ENCODE measurements at places on chromosomes 11 and 22.

- DNase-seq: no peak
These were observed 488.5 kb downstream of the SOX6 start for GRCh38 chr11:15867871-15868270.

DNA sequence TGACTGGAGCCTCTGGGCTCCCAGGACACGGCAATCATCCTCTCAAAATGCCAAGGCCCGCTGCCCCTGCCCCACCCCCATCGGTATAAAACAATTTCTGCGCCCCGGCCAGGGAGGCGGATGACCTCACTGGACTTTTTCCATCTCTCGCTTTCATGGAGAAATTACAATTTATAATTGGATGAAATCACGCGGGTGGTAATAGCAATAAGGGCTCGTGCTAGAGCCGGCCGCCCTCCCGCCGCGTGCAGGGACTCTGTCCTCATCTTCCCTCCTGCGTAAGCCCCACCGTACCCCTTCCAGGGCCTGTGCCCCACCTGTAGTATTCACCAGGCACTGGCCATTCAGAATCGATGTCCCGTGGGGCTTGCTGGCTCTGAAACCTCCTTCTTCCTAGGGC lies 64.5 kb downstream of the MACROD1 start:
- DNase-seq: no peak

DNA sequence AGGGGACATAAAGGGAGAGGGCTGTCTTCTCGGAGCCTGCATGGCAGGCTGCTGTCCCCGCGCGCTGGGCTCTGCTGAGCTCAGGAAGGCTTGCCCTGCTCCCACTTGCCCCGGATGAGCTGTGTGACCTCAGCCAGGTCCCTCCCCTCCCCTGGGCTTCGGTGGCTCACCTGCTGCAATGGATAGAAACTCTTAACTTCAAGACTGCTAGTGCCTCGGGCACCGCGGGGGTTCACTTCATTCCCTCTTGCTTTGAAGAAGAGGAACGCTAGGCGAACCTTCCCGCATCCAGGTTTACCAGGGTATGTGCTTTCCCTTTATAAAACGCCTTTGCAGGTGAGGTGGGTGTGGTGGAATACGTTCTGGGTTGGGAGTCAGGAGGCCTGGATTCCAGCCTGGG lies 115.0 kb downstream of the PHF21B start:
- DNase-seq: no peak

GRCh38 chr22:47354668-47355387 lies 592.4 kb downstream of the TBC1D22A start:
- no peak for DNase-seq

DNA sequence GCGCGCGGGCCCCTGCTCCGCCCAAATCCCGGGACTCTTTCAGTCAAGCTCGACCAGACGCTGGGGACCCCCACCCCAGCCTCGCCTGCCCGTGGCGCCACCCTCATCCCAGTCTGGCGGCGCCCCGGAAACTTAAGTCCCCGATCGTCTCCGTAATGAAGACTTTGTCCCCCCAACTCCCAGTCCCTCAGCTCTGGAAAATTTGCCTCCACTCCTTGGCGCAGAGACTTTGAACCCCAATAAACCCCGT lies 348 bp downstream of the PLCB3 start:
- DNase-seq: no peak

- DNase-seq: peak; percentile 90
These were observed 52.4 kb upstream of the CDON start for GRCh38 chr11:126115127-126115495.

DNA sequence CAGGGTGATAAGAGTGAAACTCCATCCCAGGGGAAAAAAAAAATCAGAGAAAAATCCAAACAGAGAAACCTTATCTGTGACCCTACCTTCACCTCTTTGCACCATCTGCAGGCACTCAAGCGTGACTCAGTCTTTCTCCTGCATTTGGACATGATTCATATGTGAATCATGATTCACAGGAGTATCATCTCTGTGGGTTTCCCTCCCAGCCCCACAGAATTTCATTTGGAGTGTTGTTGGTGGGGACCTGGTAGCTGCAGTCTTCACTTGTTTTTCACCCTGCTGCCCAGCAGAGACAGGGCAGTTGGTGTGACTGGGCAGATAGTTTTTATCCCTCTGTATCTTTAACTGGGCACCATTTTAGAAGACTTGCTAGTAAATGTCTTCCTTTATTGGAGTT lies 75.7 kb downstream of the DEPDC5 start:
- no peak for DNase-seq

- no peak for DNase-seq
These were observed 16.4 kb upstream of the OR6M1 start for GRCh38 chr11:123822599-123822998.

DNA sequence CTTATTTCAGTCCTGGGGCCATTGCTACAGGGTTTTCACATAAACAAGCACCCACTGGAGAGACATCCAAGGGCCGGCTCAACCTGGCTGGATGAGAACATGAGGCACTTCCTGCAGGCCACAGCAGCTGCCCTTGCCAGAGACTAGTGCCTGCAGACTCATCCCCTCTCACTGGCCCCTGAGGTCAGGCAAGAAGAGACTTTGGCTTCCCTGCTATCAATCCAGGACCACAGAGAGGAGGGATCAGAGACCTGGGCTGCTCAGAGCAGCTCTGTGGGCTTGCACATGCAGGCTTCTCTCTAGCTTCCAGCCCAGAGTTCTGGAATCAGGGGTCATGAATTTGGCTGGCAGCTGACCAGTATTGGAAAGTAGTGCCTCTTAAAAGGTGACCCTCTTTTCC lies 79.5 kb downstream of the CABIN1 start:
- DNase-seq: no peak

DNA sequence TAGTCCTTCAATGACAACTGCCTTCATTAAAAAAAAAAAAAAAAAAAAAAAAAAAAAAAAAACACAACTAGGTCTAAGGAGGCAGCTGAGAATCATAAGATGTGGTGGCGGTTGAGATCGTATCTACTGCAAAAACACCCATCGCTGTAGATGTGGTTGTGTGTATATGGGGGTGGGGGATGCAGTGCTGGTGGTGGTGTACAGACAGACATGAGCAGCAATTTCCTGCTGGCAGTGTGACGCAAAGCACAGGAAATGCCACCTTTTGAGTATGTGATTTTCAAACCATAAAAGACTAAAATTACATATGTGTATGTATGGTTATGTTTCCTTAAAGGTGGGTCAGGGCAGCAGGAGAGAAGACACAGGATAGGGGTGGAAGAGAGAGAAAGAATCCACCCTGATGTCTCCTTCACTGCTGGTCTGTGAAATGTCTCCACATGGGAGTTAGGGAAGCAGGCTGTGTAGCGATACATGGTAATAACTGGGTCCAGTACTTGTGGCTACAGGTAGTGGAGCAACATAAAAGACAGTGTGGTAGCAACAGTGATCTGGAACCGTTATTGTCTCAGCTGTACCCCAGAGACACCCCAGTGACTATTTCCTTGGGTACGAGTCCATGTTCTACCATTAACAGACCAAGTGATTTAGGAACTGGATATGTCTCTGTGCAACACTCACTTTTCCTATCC lies 57.9 kb downstream of the SYTL2 start:
- DNase-seq: no peak

- no peak for DNase-seq
These were observed 373.9 kb upstream of the FAT3 start for GRCh38 chr11:91850533-91851275.

- no peak for DNase-seq
These were observed 424.4 kb downstream of the TMEM135 start for GRCh38 chr11:87462171-87462570.

DNA sequence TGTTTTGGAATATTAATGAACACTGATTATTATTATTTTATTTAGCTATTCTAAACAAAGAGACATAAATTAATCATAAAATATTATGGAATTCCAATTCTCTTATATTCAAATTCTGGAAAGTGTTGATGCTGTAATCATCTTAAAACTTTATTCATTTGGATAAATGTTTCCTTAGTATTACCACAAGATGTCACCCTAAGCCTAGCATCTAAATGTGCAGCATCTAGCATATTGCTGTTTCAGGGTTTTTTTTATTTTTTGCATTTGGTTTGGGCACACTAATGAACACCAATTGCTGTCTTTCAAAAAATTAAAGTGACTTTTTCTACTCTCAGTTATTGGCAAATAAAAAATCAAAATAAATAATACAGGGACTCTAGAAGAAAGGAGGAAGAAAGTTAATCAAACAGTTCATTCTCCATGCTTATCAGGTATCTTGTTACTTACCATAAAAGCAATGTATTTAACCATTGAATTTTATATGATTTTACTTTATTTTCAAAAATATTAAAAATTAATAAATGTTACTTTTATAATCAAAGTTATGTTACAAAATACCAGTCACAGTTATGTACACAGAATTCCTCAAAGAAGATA lies 31.8 kb downstream of the DLG2 start:
- peak; percentile 9 for DNase-seq

- DNase-seq: no peak
These were observed 16.5 kb downstream of the NAV2 start for GRCh38 chr11:19729141-19729540.

DNA sequence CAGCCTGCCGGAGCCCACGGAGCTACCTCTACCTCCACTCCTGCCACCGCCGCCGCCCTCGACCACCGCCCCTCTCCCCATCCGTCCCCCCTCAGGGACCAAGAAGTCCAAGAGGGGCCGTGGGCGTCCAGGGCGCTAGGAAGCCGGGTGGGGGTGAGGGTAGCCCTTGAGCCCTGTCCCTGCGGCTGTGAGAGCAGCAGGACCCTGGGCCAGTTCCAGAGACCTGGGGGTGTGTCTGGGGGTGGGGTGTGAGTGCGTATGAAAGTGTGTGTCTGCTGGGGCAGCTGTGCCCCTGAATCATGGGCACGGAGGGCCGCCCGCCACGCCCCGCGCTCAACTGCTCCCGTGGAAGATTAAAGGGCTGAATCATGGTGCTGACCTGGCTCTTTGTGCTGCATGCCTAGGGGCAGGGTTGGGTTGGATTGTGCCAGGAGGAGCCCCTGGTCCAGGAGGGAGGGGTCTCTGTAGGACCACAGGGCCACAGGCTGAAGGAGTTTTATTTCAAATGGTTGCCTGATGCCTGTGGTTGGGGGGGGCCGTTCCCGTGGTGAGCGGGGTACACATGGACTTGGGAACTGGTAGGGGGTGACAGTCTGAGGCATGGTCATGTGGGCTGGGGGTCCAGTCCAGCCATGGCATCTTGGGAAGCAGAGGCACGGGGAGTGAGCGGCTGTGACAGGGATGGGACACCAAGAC lies 2.3 kb downstream of the PTPRCAP start:
- DNase-seq: no peak

DNA sequence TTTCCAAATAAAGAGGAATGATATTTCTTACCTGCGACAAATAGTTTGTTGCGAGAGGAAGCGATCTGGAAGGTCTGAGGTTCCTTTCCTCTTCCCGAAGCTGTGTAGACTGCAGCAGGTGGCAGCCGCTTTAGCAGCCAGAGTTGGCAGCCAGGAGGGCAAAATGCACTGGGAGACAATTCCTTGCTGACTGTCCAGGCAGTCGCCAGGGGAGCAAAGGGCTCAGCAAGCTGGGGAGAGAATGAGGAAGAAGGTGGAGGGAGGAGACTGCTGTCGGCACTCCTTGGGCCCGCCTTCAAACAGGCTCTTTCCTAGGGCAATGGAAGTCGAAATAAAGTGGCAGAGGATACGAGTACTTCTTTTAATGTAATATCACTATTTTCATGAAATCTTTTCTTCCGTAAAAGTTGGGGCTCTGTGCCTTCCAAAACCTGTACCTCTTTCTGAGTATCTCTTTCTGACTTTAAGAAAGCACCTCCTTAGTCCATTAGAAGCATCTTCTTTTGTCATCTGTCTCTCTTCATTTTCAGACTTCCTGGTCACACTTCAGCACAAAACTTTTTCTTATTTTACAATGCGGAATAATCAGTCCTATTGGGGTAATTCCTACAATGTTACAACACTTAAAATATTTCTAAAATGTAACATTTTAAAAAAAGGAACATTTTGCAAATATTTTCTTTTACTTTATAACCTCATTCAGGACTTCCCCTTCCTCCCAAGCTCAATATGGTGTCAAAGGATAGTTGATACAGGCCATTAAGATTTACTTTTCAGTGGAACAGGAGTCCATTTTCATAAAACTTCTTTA lies at the start of gene IL18:
IL18 (minus strand) TSS at position 220 of the 811 bp plus-strand sequence. CDS start 9,041 bp downstream, outside the sequence.
- no peak for DNase-seq

DNA sequence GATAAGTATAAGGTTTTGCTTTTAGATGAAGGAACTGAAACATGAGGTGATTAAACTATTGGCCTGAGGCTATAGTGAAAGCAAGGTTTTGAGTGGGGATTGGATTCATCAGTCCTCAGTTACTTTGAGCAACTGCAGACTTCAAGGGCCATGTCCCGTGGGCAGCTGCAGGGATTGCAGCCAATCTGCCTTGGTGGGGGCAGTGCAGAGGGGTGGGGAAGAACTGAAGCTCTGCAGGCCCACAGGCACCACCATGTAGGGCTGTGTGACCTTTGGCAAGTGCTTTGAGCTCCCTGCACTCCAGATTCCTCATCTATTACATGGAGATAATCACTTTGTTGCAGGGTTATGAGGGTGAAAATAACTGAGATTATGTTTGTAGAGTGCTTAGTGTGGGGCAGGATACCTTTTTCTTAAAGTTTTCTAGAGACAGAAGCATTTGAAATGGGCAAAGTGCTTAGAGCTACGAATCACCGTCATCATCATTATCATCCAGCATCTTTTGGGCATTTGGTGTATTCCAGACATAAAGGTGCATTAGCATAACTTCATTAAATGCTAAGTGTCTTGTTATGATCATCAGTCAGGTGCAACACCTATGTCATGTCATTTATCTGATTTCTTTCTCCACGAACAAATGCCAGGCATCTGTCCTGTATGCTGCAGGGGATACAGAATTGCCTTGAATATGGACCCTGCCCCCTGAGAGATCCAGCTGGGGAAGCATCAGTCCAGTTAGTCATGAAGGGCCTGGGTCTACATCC lies 72.1 kb upstream of the TENM4 start:
- DNase-seq: no peak

DNA sequence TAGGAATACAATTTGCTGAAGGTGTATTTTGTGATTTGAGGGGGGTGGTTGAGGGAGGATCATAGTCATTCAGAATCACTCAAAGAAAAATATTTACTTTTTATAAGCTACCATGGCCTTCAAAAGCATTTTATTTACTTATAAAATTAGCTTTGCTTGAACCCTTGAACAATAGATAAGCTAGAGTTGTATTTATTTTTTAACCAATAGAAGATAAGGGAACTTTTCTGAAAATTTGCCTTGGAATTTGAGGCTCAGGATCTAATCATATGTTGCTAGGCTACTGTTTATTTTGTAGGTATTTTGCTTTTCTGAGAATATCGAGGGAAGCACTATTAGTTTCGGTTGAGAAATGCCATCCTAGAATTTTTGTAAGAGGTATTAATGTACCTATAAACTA lies 82.1 kb downstream of the EMSY start:
- no peak for DNase-seq

DNA sequence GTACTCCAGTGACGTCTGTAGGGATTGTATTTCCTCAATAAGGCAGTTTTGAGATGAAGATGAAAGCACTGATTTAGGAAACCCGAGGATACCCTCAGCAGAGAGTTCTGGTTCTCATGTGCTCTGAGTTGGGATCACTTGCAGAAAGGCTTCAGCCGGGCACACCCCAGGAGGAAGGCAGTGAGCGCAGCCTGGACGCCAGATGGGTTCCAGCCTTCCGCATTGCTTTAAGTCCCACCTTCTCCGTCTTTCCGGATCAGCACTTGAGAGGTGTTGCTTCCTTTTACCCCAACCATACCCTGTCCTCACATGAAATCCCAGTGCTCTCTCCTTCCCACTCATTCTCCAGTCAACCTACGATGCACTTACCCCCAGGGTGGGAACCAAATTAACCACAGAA lies 239.5 kb upstream of the CADM1 start:
- DNase-seq: no peak

GRCh38 chr22:44952863-44953746 lies 56.7 kb downstream of the PHF21B start:
- DNase-seq: no peak

Data from DMS79 (cell line).